ENCODE measurements at places on chromosomes 5 and 9. TPM values are rescaled to one million over a fixed set of nuclear protein-coding genes. Genes with fewer than 3 reads are reported as not detected.

DNA sequence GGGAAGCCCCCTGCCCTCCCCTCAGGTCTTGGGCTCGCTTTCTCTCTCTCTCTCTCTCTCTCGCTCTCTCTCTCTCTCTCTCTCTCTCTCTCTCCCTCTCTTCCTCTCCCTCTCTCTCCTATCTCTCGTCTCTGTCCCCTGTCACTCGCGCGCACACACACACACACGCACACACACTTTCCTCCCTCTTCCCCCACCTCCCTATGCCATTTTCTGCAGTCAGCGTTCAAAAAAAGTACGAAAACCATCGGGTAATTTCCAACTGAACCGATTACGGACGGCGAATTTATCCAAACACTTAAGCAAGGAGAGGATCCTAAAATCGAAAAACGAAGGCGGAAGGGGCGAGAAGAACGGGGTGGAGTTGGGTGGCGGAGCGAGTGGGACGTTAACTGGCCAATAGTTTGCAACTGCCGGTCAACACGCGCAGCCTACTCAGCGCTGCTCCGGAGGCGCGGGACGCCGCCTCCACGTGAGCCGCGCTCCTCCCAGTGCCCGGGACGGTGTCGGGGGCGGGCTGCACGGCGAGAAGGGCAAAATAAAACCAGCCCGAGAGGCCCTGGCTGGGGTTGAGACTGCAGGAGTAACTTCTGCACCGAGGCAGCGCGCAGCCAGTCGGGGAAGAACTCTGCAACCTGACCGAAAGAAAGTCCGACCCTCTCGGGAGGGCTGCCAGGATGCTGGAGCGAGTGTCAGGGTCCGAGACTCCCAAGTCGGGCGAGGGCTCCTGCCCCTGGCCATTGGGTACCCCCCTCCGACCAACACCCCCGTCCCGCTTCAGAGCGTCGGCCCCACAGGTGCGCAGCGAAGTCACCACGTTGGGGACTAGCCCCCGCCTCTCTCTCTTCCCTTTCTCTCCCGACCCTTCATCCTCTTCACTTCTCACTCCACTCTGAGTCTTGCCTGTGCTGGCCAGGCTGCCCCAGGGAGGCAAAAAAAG, 24.9 kb upstream of the ELAVL2 start:
- no peak for DNase-seq

- no peak for DNase-seq
These were observed 941 bp downstream of the XPA start for GRCh38 chr9:97695995-97696802.

- DNase-seq, result no peak
These were observed 212.4 kb upstream of the C9orf72 start for GRCh38 chr9:27785714-27786100.

DNA sequence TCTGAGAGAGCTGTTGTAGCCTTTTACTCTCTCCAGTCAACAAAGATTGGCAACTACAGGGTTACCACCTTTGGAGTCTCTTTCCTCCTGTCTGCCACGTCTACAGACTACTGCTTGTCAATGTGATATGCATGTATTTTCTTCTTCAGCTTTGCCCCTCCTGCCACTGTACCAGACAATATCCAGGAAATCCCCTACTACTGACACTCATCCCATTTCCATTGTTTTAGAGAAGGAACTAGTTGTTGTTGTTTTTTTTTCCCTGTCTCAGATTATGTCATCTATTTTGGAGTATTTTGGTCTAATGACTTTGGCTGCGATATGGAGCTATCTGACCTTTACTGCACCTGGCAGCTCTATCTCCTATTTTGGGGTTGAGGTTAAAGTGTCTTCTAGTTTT, 50.1 kb upstream of the MACIR start:
- no peak for DNase-seq

GRCh38 chr5:95728494-95729114, 2.5 kb upstream of the RHOBTB3 start:
- no peak for DNase-seq

DNA sequence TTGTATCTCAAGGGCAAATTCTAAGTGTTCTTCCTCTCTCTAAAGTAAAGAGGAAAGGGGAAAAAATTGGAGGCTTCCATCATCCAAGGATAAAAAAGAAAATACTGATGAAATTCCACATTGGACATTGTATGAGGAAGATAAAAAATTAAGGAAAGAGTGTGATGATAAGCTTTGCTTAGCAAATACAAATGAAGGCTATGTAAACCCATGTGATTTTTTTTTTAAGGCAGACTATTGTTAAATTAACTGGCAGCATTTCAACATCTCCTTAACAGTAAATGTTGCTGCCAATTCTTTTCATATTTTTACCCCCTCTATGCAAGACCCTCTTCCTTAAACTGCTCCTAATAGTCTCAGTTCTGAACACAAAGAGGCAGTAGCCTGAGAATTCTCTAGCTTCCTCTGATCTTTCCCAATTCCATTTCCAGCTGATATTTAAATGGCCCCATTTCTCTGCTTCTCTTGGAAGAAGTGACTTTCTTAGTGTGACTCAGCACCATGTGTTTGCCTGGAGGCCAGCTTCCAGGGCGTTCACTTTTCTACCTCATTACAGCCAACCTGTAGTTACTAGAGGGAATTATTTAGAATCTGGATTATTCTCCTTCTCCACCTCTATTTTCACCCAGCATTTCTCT, 159.7 kb downstream of the TLE1 start:
- no peak for DNase-seq

GRCh38 chr5:172411484-172412072, 42.7 kb downstream of the SH3PXD2B start:
- no peak for DNase-seq

DNA sequence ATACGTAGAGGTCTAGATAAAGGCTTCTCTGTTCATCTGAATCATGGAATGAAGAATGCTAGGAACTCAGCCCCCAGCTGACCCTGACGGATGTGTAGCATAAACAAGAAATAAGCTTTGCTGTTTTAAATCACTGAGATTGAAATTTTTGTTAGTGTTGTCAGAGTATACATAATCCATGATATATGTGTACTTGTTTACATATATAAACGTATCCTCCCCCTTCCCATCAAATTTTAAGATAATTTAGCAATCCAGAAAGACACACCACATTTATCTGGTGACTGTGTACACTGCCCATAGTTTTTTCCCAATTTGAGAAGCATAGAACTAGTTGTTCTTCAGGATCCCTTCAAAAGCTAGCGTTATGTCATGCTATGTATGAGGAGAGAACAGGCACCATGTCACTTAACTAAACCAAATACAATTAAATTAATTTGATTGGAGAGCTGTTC, 80.8 kb upstream of the OSMR start:
- DNase-seq, result no peak

- DNase-seq, result no peak
These were observed 4.4 kb upstream of the FER start for GRCh38 chr5:108743319-108743718.

DNA sequence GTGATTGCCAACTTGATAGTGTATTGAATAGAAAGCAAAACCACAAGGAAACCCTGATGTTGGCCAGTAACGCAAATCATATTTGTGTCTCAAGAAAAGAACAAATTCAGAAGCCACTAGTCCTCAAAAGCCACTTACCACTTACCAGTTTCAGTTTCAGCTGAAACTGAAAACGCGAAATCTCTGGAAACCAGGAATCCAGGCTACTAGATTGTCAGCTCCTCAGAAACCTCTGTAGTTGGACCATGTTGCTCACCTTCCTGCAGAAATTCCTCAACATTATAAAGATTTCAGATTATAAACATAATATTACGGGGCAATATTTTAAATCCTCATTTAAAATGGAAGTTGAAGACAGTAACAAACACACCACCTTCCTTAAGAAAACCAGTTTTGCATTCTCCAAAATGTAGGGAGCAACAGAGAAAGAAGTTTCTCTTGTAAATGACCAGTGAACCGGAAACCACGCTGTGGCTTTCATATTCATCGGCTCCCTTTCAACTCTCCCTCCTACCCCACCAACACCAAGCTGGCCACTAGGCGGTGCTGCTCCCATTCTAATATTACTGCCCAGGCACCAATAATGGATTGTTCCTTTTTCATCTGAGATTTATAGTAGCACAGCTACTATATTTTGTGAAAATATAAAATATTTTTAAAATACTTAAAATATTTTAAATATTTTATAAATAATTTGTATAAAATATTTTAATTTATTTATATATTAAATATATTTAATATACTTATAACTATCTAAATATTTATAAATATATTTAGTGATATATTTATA, 8.7 kb upstream of the TMED7 start:
- peak; percentile 90 for DNase-seq

DNA sequence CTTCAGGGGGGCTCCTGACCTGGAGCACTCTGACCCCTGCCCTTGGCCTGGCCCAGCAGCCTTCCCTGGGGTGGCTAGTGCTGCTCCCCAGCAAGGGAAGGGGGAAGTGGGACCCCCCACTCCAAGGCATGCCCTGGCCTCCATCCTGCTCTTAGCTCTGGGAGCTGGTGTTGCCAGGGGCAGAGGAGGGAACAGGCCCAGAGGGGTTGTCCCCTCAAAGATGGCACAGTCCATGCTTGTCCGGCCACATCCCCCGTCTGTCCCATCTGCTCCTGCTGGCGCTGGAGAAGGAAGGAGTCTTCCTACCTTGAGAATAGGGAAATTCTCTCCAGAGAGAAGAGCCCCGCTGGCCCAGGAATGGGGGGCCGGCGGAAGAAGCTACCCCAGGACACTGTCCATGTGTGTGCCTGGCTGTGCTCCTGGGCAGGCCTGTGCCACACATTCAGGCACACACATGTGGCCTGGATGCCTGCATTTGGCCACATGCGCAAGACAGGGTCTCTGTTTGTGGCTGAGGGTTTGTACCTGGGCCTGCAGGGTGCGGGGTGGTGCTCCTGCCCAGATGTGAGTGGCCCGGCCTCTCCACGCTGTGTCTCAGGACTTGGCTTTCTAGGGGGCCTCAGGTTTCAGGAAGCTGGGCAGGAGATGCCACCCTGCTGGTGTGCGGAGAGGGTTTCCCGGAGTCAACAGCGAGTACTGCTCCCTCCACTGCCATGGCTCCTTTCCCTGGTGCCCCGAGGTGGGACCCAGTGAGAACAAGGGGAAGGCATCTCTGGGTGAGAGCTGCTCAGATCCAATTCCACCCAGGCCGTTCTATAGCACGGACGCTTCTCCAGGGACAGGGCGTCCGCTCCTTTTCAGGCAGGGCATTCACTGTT, 247.1 kb downstream of the PBX3 start:
- DNase-seq, result no peak

DNA sequence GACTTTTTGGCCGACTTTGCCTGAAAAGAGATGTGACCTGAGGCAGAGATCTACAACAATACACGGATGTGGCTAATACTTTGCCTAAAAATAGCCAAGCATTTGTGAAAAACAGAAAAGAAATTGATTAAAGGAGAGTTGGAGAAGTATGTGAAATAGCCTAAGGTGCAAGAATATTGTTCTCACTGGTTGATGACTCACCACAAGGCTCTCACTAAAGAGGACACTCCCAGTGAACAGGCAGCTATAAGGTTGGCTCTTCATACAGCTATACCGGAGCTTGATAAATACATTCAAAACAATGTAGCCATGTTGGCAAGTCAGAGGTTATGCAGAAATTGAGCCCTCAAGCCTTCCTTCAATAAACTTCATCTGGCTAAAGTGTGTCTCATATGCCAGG, 317.2 kb upstream of the GRAMD2B start:
- no peak for DNase-seq

- no peak for DNase-seq
These were observed 3.3 kb downstream of the SLC46A2 start for GRCh38 chr9:112887381-112887780.

DNA sequence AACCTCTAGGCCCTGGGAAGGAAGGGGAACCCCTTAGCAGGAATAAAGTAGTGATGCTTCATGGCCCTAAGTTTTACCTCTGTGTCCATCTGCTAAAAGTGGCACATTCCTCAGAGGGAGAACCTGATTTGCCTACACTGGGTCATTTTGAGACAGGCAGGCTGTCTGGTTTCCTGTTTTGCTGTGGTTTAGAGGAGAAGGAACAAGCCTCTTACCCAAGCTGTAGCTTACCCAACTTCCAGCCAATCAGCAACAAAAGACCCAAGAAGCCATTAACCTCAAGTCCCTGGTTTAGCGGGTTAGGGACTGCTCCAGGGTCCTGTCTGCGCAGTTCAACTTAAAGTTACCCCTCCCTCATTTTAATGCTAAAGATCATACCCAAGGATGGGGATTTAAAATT, 411.0 kb downstream of the MAT2B start:
- DNase-seq, result no peak

- DNase-seq, result no peak
These were observed 66.3 kb downstream of the PRELID2 start for GRCh38 chr5:145768863-145769262.

GRCh38 chr5:35672995-35673394, 55.3 kb downstream of the SPEF2 start:
- DNase-seq, result no peak

DNA sequence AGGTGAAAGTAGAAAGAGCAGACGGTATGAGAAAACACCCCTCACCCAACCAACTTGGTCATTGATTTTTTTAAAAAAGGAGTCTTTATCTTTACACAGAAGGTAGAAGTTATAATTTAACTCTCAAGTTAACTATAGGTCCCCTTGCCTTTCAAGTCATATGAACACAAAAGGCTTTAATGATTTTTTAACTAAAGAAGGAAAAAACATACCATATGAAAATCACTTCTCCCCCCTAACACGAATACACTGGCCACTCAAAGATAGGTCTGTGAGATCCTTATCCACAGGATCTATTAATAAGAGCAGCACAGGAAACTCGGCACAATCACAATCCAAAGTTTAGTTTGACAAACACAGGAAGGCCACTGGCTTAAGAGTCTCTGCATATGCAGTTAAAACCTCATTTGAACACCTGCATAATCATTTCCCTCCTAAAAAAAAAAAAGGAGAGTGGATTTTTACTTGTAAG, 138.0 kb downstream of the ENC1 start:
- DNase-seq, result no peak

GRCh38 chr5:36382890-36383289, 81.2 kb upstream of the RANBP3L start:
- DNase-seq, result no peak

- no peak for DNase-seq
These were observed 20.3 kb downstream of the EXOC3 start for GRCh38 chr5:463301-463700.

GRCh38 chr5:73998489-73998888, 372.5 kb downstream of the ARHGEF28 start:
- DNase-seq, result no peak

- DNase-seq, result no peak
These were observed 120.5 kb downstream of the FBXL7 start for GRCh38 chr5:15620501-15620900.

GRCh38 chr5:168995024-168995423, 305.9 kb downstream of the SLIT3 start:
- DNase-seq, result no peak

GRCh38 chr5:121979691-121980090, 17.9 kb downstream of the SRFBP1 start:
- no peak for DNase-seq

The CER1 gene
- polyA plus RNA-seq, result not detected

The BARX1 gene
- not detected for polyA plus RNA-seq

The WHRN gene
- 10.4 TPM for polyA plus RNA-seq

The GLRA1 gene
- not detected for polyA plus RNA-seq

The REEP2 gene
- polyA plus RNA-seq, result 3.5 TPM

The GZMA gene
- 12.9 TPM for polyA plus RNA-seq

The FRRS1L gene
- polyA plus RNA-seq, result 10.2 TPM

The BTNL9 gene
- polyA plus RNA-seq, result 10.5 TPM

The PRRT1B gene
- not detected for polyA plus RNA-seq

The AFF4 gene
- 19.5 TPM for polyA plus RNA-seq

The MACROH2A1 gene
- polyA plus RNA-seq, result 139 TPM
